ENCODE measurements at places on chromosomes 12 and 14.
A peak's percentile ranks its signal among the peaks of the same experiment; 100 is the strongest.

GRCh38 chr12:92482599-92482998, 220.2 kb upstream of the PLEKHG7 start:
- no peak for DNase-seq

- no peak for DNase-seq
These were observed 18.4 kb downstream of the SRGAP1 start for GRCh38 chr12:63862969-63863230.

DNA sequence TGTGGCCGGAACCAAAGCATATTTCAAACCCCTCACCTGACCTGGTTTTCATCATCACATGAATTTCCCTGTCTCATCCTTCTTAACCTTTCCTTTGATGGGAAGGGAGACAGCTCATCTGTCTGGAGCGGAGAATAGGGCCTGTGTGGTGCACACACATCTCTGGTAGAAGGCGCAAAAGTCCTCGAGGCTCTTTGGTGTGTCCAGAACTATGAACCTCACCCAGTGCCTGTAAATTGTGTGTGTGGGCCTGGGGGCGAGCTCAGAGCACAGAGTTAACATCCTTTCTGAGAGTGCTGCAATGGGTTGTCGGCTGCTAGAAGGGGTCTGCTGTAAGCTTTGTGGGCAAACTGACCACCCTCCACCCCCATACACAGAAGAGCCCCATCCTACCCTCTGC, 749 bp downstream of the GALNT6 start:
- DNase-seq = no peak

DNA sequence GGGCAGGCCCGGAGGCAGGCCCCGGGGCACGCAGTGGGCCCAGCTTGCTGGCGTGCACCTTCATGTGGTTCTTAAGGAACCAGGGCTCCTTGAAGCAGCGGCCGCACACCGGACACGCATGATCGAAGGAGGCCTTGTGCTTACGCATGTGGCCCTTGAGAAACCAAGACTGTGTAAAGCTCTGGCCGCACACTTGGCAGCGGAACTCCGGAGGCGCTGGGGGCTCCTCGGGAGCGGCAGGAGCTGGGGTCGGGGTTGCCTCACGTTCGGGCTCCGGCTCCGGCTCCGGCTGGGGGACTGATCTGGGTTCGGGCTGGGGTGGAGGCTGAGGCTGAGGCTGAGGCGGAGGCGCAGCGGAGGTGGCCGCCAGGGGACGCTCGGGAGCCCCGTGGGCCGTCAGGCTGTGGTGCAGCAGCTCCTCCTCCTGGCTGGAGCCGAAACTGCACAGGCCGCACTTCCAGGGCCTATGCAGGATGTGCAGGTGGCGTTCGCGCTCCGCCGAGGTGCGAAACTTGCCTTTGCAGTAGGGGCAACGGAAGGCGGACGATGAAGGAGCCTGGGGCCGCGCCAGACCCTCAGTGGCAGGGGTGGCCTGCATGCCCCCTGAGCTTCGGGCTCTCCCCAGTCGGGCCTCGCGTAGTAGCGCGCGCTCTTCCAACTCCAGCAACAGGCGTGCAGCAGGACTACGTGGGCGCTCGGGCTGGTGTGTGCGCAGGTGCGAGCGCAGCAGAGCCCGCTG, 6.0 kb downstream of the ZNF219 start:
- peak; percentile 79 for DNase-seq

- no peak for DNase-seq
These were observed 118.8 kb upstream of the DIO3 start for GRCh38 chr14:101442451-101442850.

Measured in left hindlimb (tissue), 1 donor.